ENCODE measurements at places on chromosomes 7 and 10.
A peak's percentile ranks its signal among the peaks of the same experiment; 100 is the strongest.

GRCh38 chr10:116096526-116096925 is 176.5 kb downstream of the GFRA1 start:
- DNase-seq, result no peak

GRCh38 chr7:25379351-25380300 is 151.3 kb upstream of the NPVF start:
- DNase-seq, result no peak

- DNase-seq, result no peak
Measured at GRCh38 chr7:41738806-41739205, 35.9 kb upstream of the INHBA start.

GRCh38 chr7:38317515-38317914 is 44.1 kb upstream of the TARP start:
- no peak for DNase-seq

DNA sequence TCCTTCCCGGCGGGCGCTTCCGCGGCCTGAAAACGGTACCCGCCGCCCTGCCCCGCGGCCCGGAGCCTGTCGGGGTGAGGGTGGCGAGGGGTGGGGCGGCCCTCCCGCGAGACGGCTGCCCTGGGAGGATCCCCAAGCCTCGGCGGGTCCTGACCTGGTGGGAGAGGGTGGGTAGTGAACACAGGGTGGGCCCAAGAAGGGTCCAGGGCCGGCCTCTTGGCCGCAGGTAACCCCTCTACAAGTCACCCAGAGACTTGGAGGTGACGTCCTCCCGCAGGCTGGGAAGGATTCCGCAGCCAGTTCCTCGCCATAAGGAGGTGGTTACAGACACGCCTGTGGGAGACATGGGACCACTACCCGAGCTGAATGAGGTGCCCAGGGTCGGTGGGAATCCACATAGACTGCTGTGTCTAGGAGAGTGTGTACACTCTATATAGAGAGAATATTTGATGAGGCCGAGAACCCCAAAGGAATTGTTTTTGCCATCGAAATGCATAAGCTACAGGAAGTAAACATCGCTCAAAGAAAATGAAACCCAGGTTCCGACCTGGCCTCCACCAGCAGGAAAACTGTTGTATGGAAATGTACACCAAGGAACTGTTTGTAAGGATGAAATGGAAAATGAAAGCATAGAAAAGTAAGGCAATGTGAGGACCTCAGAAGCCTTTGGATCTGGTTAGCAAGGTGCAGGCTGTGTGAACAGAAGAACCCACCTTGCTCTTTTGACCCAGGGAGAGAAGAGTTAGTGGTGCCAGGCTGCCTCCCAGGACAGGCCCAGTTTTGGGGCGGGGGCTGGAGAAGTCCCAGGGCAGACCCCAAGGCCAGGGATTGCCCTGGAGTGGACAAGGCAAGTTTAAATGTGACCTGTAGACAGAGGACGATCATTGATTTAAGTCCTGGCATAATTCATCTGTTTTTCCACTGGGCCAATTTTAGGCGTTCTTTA is 659 bp downstream of the OPTN start:
- no peak for DNase-seq

DNA sequence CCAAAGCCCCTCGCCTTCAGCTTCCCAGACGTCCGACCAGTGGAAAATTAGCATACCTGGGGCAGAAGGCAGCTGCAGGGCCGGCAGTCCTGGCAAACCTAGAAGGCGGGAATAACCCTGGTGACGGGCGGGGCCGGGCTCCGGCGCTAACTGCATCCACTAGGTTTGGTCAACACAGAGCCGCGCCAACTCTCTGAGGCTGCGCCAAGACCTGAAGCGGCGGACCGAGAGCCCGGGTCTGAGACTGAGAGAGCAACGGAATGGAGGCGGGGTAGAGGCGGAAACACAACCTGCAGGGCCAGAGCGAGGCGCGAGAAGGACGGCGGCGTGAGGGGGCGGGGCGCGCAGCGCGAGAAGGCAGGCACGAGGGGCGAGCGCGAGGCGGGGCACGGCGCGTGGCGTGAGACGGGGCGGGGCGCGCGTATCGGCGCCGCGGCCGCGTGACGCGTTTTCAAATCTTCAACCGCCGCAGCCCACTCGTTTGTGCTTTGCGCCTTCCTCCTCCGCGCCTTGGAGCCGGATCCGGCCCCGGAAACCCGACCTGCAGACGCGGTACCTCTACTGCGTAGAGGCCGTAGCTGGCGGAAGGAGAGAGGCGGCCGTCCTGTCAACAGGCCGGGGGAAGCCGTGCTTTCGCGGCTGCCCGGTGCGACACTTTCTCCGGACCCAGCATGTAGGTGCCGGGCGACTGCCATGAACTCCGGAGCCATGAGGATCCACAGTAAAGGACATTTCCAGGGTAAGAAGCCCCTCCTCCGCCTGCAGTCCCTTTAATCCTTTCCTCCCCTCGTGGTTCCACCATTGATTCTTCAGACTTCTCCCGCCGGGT is at the start of the genes DBF4 and SLC25A40:
Gene DBF4, plus strand, starts transcription at position 454 of the 829 bp plus-strand sequence. Its CDS starts 240 bp downstream, at position 694.
Gene SLC25A40, minus strand, starts transcription at position 321 of the 829 bp plus-strand sequence. CDS start 17,633 bp downstream, outside the sequence.
- peak; percentile 90 for DNase-seq

GRCh38 chr7:28855538-28856217 is 102.5 kb downstream of the TRIL start:
- no peak for DNase-seq

GRCh38 chr7:44280993-44281721 is 44.2 kb downstream of the CAMK2B start:
- no peak for DNase-seq

GRCh38 chr7:76191783-76192240 is 9.9 kb upstream of the SRRM3 start:
- DNase-seq, result no peak

GRCh38 chr10:133047526-133048123 is 40.1 kb upstream of the ADGRA1 start:
- DNase-seq, result no peak

Data from stimulated activated CD4-positive, alpha-beta T cell treated with anti-CD3 and anti-CD28 coated beads, Interleukin-1b, Interleukin-23, amount 100 ng/mL, for 1 hour (primary cell).